ENCODE measurements at places on chromosomes 6 and 20.

DNA sequence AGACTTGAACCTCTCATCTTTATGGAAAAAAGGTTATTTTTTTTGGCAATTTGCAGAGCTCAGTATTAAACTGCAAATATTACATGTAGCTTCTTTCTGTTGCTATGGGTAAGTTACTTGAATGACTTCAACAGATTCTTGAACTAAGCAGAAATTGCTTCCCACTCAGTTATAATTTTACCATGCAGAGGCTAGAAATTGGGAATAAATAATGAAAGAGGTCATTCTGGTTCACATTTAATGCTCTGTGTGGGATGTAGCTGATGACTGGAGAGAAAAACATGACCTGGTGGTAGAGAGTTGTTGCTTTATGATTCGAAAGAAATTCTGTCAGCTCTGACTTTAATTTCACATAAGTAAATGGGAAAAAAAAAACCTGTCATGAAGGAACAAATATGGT is 16.8 kb upstream of the ADGB start:
- no peak for DNase-seq

DNA sequence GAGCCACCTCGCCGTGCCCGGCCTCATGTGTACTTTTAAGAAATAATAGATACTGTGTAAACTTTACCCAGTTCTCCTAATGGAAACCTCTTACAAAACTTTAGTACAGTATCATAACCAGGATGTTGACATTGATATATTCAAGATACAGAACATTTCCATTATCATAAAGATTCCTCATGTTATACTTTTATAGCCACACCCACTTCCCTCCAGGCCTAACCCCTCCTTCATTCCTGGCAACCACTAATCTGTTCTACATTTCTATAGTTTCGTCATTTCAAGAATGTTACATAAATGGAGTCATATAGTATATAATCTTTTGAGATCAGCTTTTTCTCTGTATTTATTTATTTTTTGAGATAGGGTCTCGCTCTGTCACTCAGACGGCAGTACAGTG is 52.6 kb upstream of the SALL4 start:
- DNase-seq, result no peak

GRCh38 chr20:58651946-58652605 is 993 bp downstream of the STX16 start:
- DNase-seq, result peak; percentile 73

DNA sequence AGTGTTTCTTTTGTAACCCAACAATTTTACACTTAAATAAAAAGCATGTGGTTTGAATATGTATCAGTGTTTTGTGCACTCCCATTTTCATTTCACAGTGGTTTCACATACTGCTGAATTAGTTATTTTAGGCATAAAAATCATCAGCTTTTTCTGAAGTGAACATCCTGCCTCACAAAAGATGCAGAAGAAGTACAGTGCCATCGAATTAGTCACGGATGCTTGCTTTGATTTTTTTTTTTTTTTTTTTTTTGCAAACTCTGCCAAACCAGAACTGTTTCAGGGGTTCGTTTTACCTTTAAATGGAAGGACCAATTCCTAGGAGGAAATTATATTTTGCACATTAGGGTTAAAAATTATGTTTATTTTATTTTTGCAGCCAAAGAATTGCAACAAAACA is 158.6 kb downstream of the RPS12 start:
- no peak for DNase-seq

- DNase-seq, result no peak
Observed at GRCh38 chr6:36660771-36661471, 17.6 kb upstream of the CDKN1A start.

GRCh38 chr6:170147832-170148708 is 142.8 kb downstream of the DLL1 start:
- no peak for DNase-seq

DNA sequence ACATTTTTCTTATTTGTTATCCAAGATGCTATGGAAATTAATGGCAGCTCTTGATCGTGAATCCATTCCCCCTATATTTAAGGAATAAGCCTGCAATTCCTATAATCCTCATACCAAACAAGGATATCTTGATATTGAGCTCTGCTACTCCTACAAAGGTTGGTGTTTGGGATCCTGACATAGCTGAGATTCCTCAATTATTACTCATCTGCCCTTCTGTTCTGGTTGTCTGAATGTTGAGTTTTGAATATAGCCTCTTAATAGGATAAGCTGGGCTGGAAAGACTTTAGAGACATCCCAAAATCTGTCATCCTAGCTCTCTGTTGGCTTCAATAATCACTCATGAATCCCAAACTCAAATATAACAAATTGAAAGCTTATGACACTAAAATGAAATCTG is 49.9 kb downstream of the CLIC5 start:
- no peak for DNase-seq

DNA sequence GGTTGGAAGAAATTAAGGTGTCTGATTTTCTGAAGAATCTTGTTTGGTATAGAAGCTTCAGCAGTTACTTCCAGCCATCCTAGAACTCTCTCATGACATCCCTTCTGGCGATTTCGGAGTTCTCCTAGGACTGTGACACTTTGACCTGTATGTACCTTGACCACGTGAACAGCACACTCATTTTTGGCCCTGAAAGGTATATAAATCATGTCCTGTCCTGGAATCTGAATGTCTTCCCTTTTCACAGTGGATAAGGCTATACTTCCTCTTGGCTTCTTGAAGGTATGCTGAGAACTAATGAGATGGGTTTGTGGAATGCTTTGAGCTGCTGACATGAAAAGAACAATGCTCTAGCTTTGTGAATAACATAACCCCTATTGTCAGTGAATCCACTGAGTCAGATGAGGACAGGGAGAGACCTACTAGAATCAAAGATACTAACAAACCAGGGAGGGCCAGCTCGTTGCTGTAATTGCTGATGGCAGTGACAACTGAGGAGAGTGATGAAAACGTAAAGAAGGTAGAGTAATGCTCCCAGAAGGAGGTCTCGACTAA is 6.0 kb upstream of the ZDHHC14 start:
- DNase-seq, result no peak

GRCh38 chr6:42254505-42254904 is 36.8 kb upstream of the MRPS10 start:
- DNase-seq, result no peak

GRCh38 chr20:46826343-46826984 is 68.2 kb upstream of the EYA2 start:
- no peak for DNase-seq

- no peak for DNase-seq
Observed at GRCh38 chr6:135271626-135272025, 90.5 kb downstream of the MYB start.

DNA sequence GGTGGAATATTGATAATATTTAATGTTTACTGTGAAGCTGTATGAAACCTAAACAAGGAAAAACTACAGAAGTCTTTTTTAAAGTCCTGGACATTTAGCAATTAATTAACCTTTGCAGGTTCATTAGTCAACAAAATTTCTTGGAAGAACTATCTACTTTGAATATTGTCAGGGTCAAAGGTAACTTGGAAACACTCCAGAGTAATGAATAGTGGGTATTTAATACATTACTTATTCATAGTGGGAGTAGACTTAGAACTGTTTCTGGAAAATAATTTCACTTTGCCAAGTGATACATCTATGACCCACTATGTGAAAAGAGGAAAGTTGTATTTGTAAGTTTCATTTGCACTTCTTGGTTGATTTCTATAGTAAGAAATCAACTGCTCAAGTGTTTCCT is 319.1 kb downstream of the TFAP2B start:
- DNase-seq, result no peak

GRCh38 chr6:30963641-30964040 is 19.9 kb upstream of the MUC21 start:
- DNase-seq, result no peak

- no peak for DNase-seq
Observed at GRCh38 chr6:141669141-141669540, 463.6 kb upstream of the GJE1 start.

DNA sequence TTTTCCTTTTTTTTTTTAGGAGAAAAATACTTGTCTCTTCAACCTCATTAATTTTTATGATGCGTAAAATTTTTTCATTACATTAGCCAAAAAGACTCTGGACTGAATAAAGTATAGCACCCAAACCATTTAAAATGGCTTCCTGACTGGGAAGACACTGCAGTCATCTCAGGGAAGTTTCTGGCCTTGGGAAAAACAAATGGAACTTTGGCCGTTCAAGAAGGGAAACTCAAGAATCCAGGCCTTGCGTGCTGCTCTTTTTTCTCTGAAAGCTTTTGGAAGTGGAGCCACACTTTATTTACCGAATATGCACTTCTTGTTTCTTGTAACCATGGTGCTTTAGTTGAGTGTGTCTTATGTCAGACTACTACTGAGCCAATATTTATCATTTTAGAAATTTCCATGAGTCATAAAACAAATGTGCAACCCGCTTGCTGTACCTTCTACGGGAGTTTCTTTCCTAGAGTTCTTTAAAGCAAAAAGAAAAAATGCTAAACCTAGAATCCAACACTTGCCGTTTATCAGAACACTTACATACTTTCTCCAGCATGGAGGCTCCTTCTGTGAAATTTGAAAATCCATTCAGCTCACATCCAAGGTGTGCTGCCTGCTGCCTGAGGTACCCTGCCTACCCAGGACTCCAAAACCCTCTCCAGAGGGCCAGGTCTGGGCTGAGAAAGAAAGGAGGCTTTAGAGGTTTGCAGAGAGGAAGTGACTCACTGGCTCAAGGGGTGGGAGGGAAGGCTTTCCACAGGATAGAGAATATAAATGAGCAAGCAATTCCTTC is 11.5 kb upstream of the DSTN start:
- DNase-seq, result peak; percentile 45

- no peak for DNase-seq
Observed at GRCh38 chr6:72864799-72865198, 242.9 kb downstream of the KCNQ5 start.

GRCh38 chr20:45019762-45020123 is 53.4 kb downstream of the STK4 start:
- DNase-seq, result no peak

DNA sequence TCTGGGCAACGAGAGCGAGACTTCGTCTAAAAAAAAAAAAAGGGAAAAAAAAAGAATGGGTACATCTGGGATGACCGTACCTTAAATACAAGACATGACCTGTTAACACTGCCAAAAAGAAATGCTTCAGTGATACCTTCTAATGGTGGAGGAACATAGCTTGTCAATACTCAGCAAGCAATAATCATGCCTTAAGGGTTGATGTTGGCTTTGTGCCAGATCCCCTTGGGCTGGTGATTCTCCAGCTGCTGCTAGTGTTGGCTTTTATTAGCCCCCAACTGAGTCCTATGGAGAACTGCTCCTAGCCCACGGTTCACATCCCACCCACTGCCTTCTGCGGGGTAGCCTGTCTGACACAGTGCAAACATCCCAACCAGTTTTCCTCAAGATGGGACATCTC is 134.9 kb downstream of the PLCB1 start:
- DNase-seq, result no peak

DNA sequence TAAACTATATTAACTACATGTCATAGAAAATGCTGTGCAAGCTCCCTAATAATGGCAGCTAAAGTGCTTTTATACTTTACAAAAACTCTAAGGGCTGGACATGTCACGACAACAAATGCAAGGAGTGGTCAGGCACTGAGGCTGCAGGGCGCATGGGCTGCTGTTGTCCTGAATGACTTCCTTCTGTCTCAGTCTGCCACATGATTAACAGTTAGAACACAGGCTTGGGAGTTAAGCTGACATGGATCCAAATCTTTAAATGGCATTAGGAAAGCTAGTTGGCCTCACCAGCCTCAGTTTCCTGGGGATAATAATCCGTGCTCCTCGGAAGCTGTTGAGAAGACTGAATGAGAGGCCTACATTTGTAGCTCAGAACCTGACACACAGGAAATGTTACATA is 57.4 kb downstream of the PREP start:
- no peak for DNase-seq

GRCh38 chr6:15755526-15755925 is 92.7 kb upstream of the DTNBP1 start:
- DNase-seq, result no peak

GRCh38 chr6:142412658-142413057 is 110.9 kb downstream of the ADGRG6 start:
- no peak for DNase-seq

- no peak for DNase-seq
Observed at GRCh38 chr20:48189181-48189580, 403.9 kb upstream of the SULF2 start.

GRCh38 chr6:75263401-75263750 is 19.8 kb upstream of the COX7A2 start:
- DNase-seq, result no peak

- no peak for DNase-seq
Observed at GRCh38 chr6:147060636-147061035, 143.6 kb upstream of the STXBP5 start.

DNA sequence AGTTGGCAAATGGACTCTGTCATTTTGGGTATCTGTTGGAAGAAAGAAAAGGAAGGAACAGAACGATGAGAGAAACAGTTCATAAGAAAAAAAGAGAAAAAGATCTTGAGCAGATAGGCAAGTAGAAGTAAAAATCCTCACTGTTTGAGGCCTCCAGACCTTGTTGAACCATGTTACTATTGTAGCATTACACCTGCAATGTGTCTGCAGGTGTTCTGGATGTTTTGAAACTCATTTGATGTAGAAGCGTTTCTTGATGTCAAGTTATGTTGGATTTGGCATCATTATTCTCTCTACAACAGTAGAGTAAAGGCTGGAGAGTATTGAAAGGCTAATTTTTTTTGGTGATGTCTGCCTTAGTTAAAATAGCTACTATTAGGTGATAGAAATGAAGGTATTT is 108.7 kb downstream of the CARMIL1 start:
- DNase-seq, result no peak

- no peak for DNase-seq
Observed at GRCh38 chr6:135692426-135692825, 159.1 kb upstream of the PDE7B start.

DNA sequence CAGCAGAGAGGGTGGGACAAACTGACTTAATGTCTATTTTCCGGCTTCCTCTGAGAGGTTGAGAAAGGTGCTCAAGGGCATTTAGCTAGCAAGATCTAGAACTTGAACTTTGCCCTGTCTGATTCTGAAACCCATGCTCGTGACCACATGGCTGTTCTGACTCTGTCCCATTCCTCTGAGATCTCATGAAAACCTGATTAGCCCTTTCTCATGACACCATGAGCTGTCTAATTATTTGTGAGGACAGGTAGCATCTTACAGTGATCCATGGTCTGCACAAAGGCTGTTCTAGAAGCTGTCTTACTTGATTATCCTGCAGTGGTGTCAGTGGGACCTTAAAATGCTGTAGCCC is 89.6 kb upstream of the TOX2 start:
- DNase-seq, result no peak

DNA sequence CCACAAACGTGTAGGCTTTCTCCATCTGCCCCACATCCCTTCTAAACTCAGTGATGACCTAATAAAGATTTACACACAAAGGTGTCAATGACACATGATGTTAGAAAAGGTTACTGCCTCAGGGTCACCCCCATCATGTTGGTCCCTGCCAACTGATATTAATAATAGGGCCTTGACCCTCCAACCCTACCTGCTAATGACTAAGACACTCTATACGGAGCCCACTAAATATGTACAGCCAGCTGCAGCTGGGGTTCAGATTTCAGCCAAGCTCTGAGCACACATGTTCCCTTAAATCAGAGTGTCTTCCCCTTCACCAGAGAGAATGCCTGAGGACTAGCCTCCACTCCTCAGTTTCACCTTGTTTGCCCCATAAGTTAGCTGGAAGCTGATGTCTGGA is 67.4 kb upstream of the SNRPB2 start:
- DNase-seq, result no peak
